Stimulated activated CD8-positive, alpha-beta memory T cell treated with anti-CD3 and anti-CD28 coated beads, Interleukin-4, amount 100 ng/mL, for 1 hour (primary cell): ENCODE measurements at places on chromosomes 3 and 15.

DNA sequence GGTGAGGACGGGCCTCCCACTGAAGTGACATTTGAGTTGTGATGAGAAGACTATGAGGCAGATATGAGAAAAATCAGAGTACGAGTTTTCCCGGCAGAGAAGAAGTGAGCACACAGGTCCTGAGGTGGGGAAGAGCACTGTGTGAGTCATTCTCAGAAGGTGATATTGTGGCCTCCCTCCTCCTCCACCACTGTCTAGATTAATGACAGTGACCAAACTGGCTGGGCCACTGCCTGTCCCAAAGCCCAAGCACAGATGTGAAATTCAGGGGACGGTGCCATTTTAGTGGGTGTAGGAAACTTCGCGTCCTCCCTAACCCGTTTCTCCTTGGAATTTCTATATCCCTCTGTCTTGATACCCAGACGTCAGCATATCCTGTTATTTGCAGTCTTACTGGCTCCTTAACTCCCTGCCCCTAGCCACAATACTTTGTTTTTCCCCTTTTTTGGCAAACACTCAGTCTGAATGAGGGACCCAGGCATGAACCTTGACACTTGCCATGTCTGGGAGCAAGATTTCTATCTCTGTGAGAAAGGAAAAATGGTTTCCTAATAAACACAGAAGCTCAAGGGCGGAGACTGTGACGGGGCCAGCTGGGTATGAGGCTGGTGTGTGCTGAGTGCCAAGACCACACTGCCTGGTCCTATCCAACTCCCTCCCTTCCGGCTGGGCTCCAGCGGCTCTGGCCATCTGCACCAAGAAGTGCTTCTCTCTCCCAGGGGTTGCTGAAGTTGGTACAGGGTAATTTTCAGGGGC is 15.2 kb downstream of the PRICKLE2 start:
- no peak for DNase-seq

DNA sequence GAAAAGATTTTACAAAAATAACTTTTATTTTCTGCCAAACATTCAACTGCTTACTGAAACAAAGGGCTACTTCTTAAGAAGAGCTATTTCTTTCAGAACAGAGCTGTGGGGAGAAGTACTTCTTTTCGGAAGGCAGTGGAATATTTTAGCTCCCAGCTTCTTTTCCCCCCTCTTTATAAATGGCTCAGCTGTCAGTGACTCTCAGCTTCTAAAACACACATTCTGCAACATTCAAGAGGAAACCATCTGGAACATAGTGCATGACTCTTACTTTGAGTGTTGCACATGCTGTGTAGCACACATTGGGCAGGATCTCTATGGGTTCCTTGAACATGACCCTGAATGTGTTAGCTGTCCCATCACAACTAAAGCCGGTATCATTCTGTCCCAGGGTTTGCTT is 7.0 kb upstream of the C15orf40 start:
- DNase-seq: no peak

DNA sequence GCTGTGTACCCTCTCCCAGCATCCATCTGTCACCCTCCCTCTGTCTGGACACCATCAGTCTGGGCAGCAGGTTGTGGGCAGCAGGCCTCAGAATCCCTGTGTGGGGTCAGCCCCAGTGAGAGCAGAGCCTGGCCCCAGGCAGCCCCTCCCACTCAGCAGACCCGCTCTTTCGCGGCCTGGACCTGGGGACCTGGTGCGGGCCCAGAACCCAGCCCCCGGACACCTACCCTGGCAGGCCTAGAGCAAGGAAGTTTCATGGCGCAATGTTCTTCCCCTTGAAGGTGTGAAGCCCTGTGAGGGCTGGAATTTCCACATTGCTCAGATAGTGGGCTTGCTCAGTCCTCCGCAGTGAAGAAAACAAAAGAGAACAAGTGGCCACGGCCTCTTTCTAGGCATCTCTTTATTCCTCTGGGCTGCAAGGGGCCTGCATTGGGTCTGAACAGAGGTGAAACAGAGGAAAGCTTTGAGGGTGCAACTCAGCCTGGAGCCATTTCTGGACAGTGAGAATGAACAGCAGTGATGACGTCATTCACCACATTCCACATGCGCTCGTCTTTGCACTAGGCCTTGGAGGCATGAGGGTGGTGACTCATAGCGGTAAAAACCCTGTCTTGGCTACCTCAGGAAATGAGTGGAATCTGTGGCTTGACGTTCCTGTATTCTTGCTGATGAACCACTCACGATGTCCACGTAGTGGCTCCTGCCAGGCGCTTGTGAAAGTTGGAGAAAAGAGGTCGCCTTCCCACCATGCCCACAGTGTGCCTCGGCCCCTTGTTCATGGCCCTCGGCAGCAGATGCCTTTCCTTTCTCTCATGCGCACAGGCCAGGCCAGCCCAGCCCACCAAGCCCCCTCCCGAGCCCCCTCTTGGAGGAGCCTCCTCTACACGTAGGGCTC is 66.1 kb downstream of the SLC30A4 start:
- no peak for DNase-seq

DNA sequence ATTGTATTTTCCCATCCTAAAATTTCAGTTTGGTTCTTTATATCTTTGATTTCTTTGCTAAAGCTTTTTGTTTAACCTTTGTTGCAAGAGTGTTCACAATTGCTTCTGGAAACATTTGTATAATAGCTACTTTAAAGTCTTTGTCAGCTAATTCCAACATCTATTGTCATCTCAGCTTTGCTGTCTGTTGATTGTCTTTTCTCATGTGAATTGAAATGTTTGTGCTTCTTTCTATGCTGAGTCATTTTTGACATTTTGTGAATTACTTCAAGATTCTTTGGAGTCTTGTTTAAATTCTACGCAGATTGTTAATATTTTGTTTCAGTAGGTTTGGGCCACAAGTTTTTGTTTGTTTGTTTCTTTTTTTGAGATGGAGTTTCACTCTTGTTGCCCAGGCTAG is 73.2 kb downstream of the SUCNR1 start:
- no peak for DNase-seq

GRCh38 chr3:54366007-54366750 is 243.8 kb downstream of the CACNA2D3 start:
- no peak for DNase-seq

DNA sequence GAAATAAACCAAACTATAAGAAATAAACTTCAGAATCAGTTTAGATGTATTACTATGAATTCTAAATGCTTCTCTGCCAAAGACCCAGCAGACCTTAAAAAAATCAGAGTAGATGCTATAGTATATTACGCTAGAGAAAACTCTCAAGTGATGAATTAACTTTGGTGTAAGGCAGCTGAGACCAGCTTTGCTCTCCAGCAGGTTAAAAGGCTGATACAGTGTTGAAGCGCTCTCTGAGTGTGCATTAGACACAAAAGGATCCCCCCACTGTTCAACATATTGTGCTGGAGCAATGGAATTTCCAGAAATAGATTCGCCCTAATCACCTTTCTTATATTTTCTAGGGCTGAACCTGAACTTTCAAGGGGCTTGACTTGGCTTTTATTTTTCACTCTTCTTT is 190.0 kb downstream of the EFHB start:
- no peak for DNase-seq

DNA sequence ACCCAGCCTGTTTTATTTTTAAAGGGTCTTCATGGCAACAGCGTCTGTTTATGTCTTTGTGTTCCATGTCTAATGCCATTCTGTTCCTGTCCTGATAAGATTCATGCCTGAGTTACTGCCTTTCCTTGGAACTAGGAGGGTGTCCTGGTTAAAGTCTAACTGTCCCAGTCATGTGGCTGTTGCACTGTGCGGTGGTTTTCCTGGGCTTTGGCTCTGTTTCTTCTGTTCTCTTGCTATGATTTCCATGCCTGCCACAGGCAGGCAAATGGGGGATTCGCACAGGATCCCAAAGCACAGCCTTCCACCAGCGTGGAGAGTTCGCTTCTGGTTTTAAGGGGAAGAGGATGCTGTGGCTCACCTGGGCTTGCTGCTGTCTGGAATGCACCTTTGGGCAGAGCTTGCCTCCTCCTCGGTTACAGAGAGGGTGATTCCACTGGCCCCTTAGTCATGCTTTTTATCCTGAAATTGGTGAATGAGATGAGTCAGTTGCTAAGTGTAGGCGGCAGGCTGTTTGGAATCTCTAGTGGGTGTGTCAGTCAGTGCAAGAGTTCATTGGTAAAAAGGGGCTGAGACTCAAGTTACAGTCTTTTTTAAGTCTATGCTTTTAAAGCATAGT is 86.8 kb downstream of the CCK start:
- DNase-seq: no peak

DNA sequence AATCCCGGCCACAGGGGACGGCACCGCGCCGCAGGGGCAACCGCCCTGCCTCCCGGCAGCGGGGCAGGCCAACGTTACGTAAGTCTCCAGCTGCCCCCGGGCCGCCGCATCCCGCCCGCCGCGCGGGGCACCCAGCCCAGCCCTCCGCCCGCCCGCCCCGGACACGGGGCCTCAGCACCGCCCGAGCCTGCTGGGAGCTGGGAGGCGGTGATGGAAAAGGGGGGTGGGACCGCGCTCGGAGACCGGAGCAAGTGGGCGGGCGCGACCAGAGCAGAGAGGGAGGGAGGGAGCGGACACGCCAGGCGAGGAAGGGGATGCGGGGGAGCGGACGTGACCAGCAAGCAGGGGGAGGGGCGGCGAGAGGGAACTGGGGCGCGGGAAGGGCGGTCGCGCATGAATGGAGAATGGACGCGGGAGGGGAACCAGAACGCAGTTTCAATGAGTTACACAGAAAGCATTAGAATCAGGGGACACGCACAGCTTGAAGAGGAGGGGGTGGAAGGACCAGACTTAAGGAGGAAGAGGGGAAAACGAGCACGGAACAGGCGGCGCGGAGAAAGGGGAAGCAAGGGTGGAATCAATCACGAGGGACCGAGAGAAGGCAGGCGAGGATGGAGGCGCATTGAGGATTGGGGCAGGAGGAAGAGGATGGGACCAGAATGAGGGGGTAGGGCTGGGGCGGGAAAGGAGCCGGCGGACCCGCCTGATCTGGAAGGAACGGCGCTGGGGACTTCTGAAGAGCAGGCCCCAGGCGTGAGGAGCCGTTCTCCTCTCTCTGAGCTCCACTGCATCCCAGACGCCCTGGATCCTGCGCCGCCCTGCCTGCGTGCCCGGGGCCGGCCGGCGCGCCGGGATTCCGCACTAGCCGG is 559 bp downstream of the PKM start:
- no peak for DNase-seq

DNA sequence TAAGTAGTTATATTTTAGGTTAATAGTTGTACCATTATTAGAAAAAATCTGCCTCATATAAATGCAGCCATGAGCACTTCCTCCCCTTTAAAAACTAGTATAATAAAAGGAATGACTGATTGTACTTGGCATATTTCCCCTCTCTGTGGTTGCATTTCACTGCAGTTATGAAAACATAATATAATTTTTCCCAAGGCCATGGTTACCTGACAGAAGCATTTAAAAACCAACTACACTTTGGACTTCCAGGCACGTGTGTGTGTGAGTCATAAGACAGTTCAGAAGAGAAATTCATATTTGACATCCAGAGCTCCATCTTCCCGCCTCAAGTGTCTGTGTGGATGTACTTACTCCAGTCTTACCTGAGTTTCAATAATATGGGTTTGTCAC is 828.2 kb upstream of the CFAP20DC start:
- DNase-seq: no peak

DNA sequence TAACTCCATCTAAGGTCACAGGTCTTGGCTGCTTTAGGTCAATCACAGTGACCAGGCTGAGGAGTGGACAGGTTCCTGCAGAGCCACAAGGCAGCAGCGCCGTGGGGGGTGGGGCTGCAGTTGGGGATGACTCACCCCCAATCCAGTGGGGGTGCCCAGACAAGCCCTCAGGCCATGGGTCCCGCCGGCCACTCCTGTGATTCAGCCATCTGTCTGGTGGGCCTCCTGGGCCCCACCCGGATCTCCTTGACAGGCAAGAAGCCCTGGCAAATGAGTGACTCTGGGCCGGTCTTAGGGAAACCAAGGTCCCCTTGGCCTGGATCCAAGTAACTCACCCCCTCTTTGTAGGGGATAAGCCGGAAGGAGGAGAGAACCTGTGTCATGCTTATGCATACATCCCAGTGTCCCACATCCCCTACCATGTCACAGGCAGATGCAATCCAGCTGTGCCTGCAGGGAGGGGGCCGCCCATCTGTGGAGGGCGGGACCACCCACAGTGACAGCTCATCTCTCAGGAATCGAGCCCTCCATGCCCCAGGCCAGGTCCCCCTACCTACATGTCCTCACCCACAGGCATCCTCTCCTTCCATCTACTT is 495 bp upstream of the COL7A1 start:
- no peak for DNase-seq

- no peak for DNase-seq
Measured at GRCh38 chr3:36959821-36960220, 15.0 kb upstream of the TRANK1 start.

DNA sequence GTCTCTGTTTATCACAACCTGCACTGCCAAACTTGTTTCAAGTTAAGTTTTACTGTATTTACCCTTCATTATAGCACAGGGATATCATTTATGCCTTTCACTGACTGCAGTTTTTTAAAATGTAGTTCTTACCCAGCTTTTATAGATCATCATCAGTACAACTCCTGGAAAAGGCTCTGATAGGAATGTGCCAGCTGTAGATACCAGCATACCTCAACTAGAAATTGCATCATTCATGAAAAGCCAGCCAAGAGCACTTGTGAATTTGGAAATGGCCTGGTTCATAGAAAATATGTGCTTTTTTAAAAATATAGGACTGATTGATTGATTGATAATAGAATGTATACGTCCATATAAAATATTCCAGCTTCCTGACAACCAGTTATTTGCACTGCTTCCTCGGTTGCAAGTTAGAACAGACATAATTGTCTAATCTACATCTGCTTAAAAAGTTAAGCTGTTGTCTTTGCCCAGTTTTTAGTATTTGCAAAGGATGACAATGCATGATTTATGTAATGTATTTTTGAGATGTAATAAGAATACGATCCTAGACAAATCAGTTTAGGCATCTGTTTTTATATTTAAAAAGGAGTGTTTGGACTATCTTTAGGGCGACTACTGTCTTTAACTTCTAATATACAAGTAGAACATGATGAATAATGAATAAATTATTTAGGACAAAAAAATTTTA is 58.5 kb downstream of the DCUN1D1 start:
- no peak for DNase-seq

DNA sequence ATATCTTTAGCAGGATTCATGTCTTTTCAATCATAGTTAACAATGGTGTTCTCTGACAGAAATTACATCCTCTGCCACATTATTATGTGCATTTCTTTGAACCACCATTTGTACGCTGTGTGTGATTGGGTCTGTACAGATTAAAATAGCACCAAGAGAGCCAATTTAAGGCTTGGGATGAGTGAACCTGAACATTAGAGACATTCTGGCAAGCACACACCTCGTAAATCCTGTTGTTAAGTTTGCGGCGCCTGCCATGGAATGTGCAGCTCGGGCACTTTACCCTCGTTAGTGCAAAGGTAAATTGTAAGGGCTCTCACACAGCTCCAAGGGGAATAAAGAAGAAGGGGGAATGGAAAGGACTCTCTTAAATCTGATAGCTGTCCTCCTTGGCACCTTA is 482.4 kb upstream of the DPPA4 start:
- DNase-seq: no peak
